ENCODE measurements at places on chromosomes 12 and 14. TPM values are rescaled to one million over a fixed set of nuclear protein-coding genes. Genes with fewer than 3 reads are reported as not detected.

Gene C12orf54
- not detected for total RNA-seq

Gene SLC38A4
- 0.56 TPM for total RNA-seq

Gene SLC2A14
- 0.13 TPM for total RNA-seq

Gene ZNF891
- 1.2 TPM for total RNA-seq

Gene NKX2-1
- not detected for total RNA-seq

Gene BATF
- total RNA-seq = 0.26 TPM

Gene KLHDC1
- total RNA-seq = 3.4 TPM

Gene TBX5
- 2.0 TPM for total RNA-seq

Gene PARPBP
- total RNA-seq = 5.1 TPM

Gene C1QL4
- total RNA-seq = 0.07 TPM

Gene ERP27
- not detected for total RNA-seq

Gene PAWR
- 48.0 TPM for total RNA-seq

Gene ARHGAP9
- total RNA-seq = 0.33 TPM

Gene NDRG2
- total RNA-seq = 1.0 TPM

Gene SRRM4
- not detected for total RNA-seq

Gene SPX
- 1.2 TPM for total RNA-seq

Gene HRK
- total RNA-seq = 0.07 TPM

Gene CDC42BPB
- 138 TPM for total RNA-seq

Gene CCNT1
- 25.7 TPM for total RNA-seq

Gene DACT1
- total RNA-seq = 43.4 TPM

Gene OR4K13
- total RNA-seq = not detected

Gene KCNA5
- not detected for total RNA-seq

Gene KLHDC2
- total RNA-seq = 97.5 TPM

Gene COX8C
- not detected for total RNA-seq

Gene CNIH1
- 221 TPM for total RNA-seq

Gene ADAMTS20
- total RNA-seq = not detected

Gene FOXG1
- total RNA-seq = 1.6 TPM

Gene EFS
- 15.0 TPM for total RNA-seq

Gene AKAP6
- total RNA-seq = 10.1 TPM

Gene LMNTD1
- 0.63 TPM for total RNA-seq

Gene TSHR
- total RNA-seq = not detected

Gene RNF212B
- not detected for total RNA-seq

Gene BDKRB1
- total RNA-seq = 1.3 TPM

Gene MAP3K12
- total RNA-seq = 34.2 TPM

Gene IFNG-AS1
- 0.07 TPM for total RNA-seq

Gene BEST3
- total RNA-seq = not detected

Gene RNASE8
- not detected for total RNA-seq

Gene GZMB
- not detected for total RNA-seq

Gene ANHX
- not detected for total RNA-seq

Gene KRT6B
- 0.33 TPM for total RNA-seq

Gene SARNP
- 48.0 TPM for total RNA-seq

Gene MUCL1
- total RNA-seq = not detected

Gene CRIP2
- total RNA-seq = 89.3 TPM

Gene PPP4R3A
- total RNA-seq = 62.0 TPM

Gene ZFC3H1
- 35.9 TPM for total RNA-seq

Gene POTEM
- not detected for total RNA-seq

Gene LGR5
- total RNA-seq = 2.2 TPM

Gene GPRC5D
- total RNA-seq = 0.13 TPM

Gene CARMIL3
- total RNA-seq = 0.17 TPM

Gene HNF1A
- not detected for total RNA-seq

Gene CLEC9A
- total RNA-seq = not detected

Gene SLCO1A2
- total RNA-seq = not detected

Gene FOXN4
- not detected for total RNA-seq

Gene ZNF705A
- total RNA-seq = not detected

Gene LRRC43
- 1.2 TPM for total RNA-seq

Gene MMP17
- 7.8 TPM for total RNA-seq

Gene LPAR5
- total RNA-seq = not detected

Gene ALG10B
- total RNA-seq = 6.7 TPM

Gene ANO4
- total RNA-seq = 0.26 TPM

Gene CACNA2D4
- total RNA-seq = 1.5 TPM
